Fibroblast of skin of abdomen (primary cell): ENCODE measurements at places on chromosomes 7 and 10.

DNA sequence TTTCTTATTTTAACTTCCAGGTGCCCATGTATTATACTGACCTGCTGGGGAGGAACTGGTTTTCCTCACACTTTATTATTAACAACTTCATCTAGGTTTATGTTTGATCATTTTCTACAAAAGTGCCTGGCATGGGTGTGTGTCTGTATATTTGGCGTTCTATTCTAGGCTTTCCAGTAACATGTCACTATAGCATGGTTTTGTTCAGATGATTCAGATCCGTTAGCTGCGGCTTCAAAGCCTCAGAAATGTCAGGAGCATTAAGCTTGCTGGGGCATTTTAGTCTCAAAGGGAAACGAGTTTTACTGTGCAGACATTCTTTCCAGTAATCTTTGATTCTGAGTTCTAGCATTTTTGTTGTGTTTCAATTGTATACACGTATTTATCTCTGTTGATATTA is 2.3 kb downstream of the INPP5A start:
- DNase-seq = peak; percentile 70

- DNase-seq = peak; percentile 21
Measured at GRCh38 chr7:116955801-116956476, 2.6 kb downstream of the ST7 start.

DNA sequence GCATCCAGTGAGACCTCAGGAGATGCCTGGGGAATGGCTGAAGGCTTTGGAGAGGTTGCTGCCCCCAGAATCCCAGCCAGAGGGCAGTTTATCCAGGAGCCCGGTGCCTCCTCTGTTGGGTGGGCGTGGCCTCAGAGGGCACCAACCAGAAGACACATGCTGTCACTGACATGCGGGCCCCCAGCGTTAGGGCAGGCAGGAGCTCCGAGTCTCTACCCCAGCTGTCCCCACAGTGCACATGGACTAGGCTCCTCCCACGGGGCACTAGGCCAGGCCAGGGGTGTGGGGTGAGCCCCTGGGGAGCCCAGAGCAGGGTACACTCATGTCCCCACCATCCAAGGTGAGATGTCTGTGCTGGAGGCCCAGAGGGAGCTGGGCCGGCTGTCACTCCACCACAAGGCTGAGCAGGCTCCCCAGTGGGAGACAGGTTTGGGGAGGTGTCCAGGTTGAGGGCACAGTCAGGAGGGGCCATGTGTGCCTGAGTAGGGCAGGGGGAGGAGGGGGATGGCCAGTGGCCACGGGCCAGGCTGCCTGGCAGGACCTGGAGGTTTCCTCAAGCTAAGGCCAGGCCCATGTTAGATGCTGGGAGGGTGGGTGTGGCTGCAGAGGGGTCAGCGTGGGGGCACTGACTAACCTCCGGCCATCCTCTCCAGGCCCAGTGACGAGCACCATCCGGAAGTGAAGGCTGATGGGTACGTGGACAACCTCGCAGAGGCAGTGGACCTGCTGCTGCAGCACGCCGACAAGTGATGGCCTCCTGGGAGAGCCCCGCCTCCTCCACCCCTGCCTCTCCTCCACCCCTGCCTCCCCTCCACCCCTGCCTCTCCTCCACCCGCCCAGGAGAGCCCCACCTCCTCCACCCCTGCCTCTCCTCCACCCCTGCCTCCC is 131.3 kb downstream of the FAM53B start:
- no peak for DNase-seq

DNA sequence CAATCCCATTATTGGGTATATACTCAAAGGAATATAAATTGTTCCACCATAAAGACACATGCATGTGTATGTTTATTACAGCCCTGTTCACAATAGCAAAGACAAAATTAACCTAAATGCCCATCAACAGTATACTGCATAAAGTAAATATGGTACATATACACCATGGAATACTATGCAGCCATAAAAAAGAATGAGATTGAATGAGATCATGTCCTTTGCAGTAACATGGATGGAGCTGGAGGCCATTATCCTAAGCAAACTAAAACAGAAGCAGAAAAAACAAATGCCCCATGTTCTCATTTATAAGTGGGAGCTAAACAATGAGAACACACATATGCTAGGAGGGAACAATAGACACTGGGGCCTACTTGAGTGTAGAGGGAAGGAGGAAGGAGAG is 44.7 kb upstream of the CROT start:
- no peak for DNase-seq

- no peak for DNase-seq
Measured at GRCh38 chr10:18369859-18370473, 229.7 kb downstream of the CACNB2 start.

DNA sequence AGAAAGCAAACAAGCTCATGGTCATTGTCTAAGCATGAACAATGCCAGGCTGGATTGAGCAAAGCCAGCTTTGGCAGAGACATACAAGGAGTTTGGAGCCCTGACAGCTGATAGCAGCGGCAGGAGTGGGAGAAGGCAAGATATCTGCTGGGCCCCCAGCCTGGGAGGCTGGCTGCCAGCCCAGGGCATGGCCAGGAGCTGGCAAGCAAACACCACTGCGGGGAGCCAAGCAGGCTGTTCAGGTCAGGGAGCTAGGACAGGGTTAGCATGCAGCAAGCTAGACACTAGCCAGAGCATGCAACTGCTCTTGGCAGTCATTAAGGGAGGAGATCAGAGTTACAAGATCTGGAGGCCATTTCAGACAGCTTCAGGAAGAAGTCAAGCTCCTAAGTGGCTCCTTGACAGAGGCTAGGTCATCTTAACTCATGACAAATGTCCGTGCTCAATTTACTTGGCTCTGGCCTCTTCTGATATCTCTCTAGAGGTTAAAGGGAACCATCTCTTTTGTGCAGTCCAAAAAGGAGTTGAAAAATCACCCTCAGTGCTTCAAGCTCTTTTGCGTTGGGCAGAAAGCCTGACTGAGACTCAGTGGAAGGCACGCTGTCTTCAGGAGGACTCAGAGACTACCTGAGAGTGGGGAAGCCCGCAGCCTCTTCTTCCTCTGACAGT is 436.8 kb upstream of the C7orf33 start:
- no peak for DNase-seq
